ENCODE measurements at places on chromosomes 2 and 18.
A peak's percentile ranks its signal among the peaks of the same experiment; 100 is the strongest.

GRCh38 chr2:226963528-226963927, 127.7 kb downstream of the RHBDD1 start:
- peak; percentile 23 for DNase-seq

GRCh38 chr2:134771313-134771801, 52.6 kb upstream of the TMEM163 start:
- DNase-seq: no peak

DNA sequence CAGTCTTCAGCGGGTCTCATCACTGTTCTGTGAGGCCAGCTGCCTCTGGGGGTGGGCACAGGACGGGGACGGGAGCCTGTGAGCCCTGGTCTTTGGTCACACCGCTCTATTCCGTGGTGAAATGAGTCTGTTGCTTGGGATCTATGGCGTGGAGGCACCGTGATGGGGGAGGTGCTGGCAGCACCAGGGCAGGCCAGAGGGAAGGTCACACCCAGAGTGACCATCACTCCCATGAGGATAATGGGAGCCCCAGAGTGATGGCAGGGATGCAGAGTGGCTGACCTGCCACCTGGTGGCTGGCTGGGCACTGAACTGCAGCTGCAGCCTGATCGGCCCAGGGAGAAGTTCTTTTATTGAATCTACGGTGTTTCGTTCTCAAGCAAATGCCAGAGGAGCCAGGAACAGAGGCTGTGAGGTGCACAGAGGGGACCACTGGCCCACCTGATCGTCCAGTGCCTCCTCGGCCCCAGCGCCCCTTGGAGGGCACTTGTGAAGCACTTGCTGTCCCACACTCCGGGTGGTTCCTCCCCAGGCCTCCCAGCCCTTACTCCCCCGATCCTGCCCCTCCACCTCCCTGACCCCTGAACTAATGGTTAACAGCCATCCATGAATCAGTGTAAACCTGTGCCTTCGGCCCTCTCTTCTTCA, 17.9 kb downstream of the KCNIP3 start:
- DNase-seq: peak; percentile 84

DNA sequence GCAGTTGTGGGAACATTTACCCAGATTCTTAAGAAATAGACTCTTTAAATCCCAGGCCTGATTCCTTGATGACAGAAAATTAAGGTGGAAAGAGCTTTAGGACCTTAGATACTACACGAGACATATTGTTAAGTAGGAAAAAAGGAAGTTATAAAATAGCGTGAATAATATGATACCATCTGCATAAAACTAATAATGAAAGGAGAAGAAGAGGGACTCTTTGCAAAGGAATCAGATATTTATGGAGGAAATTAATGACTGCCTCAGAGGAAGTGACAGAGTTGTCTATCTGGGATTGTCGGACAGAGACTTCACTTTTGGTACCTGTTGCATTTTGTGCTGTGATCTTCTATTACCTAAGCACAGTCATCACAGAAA, 20.8 kb downstream of the APCDD1 start:
- no peak for DNase-seq

DNA sequence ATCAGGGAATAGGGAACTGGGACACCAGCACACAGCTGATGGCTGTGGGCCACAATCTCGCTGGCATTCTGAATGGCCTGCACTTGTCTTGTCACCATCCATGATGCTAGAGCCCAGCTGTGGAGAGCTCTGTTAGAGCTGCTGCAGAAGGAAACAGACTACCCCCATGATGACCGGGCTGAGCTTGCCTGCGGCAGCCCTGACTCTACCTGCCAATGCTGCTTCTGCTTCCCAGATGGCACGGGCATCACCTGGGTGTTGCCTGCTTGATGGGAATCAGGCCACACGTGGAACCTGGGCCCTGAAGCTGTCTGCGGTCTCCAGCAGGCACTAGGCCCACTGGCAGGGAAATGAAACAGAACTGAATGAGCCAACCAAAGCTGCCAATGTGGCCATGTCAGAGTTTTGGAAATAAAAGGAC, 11.2 kb upstream of the DAW1 start:
- DNase-seq: no peak

- DNase-seq: no peak
Observed at GRCh38 chr2:7111626-7112025, 194.4 kb downstream of the RNF144A start.

DNA sequence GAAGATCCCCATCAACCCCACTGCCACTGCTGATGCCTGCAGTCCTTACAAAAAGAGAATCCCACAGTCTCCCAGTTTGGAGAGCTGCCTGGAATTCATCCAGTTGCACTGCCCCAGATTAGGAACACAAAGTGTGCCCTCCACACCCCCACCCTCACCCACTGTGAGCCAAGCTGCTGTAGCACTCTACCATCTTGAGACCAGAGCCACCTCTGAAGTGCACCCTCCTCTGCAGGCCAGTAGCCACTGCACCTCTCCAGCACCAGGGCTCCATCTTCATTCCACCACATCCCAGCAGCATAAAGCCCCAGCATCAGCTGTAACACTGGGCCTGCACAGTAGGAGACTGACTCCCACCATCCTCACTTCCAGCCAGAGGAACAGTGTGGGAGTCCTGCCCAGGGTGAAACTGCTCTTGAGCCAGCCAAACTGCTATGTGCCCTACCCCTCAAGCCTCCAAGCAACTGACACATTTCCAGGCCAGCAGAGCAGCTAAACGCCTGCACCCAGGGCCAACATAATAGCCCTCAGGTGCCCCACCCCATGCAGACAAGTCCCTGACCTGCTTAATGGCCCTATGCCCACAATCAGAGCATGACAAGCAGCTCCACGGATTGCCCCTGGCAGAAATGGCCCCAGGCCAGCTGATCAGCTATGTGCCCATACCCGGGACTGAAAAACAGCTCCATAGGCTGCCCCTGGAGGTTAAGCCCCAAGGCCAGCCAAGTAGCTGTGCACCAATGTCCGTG, 206.0 kb downstream of the ATAD2B start:
- DNase-seq: no peak

DNA sequence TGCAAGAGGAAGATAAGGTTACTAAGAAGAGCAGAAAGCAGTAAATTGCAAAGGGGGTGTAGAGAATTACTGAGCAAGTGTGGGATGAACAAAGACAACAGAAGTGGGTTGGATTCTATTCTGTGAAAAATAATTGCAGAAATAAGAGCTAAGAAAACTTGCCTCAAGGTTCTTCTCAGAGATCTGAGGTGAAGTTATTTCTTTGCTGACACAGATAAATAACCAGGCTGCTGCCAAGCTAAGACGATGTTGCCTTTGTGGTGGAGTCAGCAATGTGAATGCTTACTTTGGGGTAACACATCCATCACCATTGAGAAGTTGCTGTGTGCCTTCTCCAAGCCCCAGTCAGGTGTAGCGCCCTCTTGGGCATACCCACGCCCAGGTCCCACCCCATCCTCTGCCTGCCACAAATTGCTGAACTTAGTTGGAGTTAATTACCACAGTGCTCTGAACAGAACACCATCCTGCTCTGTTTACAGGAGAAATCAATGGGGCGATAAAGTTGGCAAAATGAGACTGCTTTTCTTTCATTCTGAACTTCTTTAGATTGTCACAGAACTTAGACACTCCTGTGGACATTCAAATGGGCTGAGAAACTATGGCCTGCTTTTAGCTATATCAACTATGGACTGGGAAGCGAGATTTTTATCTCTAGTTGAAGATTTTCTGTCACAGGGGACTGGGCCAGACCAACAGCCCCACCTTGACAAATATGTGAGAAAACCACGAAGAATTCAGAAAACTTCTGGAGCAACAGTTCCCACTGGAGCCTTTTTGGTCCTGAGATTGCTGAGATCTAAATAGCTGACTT, 283.6 kb downstream of the TMX3 start:
- no peak for DNase-seq

DNA sequence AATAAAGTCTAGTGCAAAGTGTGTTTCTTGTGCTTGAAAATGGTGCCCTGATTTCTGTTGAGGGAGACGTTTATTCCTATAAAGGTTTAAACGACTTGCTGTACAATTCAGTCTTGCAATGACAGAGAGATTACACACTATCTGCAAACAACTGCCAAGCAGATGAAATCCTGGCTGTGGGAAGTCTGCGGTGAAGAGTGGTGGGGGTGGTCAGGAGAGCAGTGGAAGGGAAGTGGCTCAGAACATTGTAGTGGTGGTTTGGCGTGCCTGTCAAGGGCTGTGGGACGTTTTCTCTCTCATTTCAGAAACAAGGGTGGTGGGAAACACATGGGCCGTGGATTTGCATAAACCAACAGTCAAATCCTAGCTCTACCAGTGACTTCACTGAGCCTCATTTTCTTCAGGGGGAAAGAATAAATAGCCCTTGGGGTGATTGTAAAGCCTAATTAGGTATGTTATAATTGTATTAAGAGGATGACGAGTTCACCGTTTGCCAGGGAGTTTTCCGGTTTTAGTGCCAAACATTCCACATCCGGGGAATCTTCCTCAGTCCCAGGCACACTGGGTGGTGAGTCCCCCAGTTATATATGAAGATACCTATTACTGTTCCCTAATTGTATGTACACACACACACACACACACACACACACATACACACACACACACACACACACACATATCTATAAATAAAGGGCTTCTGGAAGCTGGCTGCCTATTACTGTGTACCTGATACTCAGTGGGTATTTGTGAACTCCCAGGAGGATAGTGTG, 115.0 kb downstream of the SPTBN1 start:
- peak; percentile 82 for DNase-seq

GRCh38 chr18:23415515-23415914, 37.6 kb upstream of the RIOK3 start:
- DNase-seq: no peak

DNA sequence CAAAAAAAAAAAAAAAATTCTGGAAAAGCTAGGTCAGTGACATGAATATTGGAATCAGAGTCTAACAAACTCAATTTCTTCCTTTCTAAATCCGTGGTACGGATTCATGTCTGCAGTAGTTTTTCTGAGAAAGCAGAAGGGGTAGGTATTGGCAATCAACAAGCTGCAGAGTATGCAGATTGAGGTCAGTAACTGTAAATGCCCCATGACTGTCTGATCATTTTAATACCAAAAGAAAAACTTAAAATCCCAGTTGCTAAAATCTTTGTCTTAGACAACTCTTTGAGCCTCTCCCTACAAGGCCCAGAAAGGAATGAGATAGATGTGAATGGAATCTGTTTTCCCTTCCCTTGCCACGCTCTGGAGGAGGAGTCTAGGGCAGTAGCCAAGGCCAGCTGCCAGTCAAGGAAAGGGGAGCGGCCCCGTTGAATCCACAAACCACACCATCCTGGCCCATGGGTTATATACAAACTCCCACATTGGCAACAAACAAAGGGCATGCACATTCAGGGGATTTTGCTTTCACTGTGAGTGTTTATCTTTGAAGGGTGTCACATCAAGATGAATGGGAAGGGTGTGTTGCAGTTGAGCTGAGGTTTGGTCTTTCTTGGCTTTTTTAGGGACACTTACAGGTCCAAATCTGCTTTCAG, 6.1 kb upstream of the CASP8 start:
- no peak for DNase-seq

GRCh38 chr18:11871501-11871900, 20.3 kb downstream of the CHMP1B start:
- DNase-seq: no peak

- no peak for DNase-seq
Observed at GRCh38 chr2:104049981-104050380, 803.9 kb upstream of the POU3F3 start.

GRCh38 chr2:42961385-42961811, 169.0 kb upstream of the HAAO start:
- no peak for DNase-seq
